ENCODE measurements at places on chromosomes 7 and 10. TPM values are rescaled to one million over a fixed set of nuclear protein-coding genes. Genes with fewer than 3 reads are reported as not detected.

Gene SSC4D
- 5.3 TPM for polyA plus RNA-seq

Gene MYL10
- polyA plus RNA-seq: 0.30 TPM

Gene ANKRD61
- polyA plus RNA-seq: 2.8 TPM

Gene PKD2L1
- 0.11 TPM for polyA plus RNA-seq

Gene CALML5
- polyA plus RNA-seq: not detected

Gene OR9A2
- polyA plus RNA-seq: not detected

Gene SNX10
- polyA plus RNA-seq: 15.4 TPM

Gene IFIT3
- 11.0 TPM for polyA plus RNA-seq

Gene KLF14
- 0.47 TPM for polyA plus RNA-seq

Gene TAS2R4
- 7.1 TPM for polyA plus RNA-seq

Gene SYNPO2L
- polyA plus RNA-seq: 0.92 TPM

Gene COL28A1
- 8.1 TPM for polyA plus RNA-seq

Gene CHRM2
- 2.9 TPM for polyA plus RNA-seq

Gene DGKI
- 2.3 TPM for polyA plus RNA-seq

Gene CDK14
- 33.3 TPM for polyA plus RNA-seq

Gene LRCH4
- 43.7 TPM for polyA plus RNA-seq

Gene FAM25C
- not detected for polyA plus RNA-seq

Gene ARHGEF5
- 32.8 TPM for polyA plus RNA-seq

Gene MBL2
- polyA plus RNA-seq: not detected

Gene ZNF365
- polyA plus RNA-seq: 0.37 TPM

Gene MEIG1
- 1.1 TPM for polyA plus RNA-seq

Gene ZC3HAV1L
- polyA plus RNA-seq: 29.2 TPM

Gene RET
- polyA plus RNA-seq: 21.3 TPM

Gene MINDY4
- 42.4 TPM for polyA plus RNA-seq

Gene ITIH5
- 20.0 TPM for polyA plus RNA-seq

Gene FRMD4A
- 99.4 TPM for polyA plus RNA-seq

Gene CFAP58
- 0.58 TPM for polyA plus RNA-seq

Gene EBLN1
- polyA plus RNA-seq: not detected

Gene UNC5B
- polyA plus RNA-seq: 41.4 TPM

Gene PRSS2
- not detected for polyA plus RNA-seq

Gene TRIM74
- 2.0 TPM for polyA plus RNA-seq
